ENCODE measurements at places on chromosomes 6 and 20.

GRCh38 chr6:1672379-1672778, 62.7 kb downstream of the FOXC1 start:
- no peak for DNase-seq

DNA sequence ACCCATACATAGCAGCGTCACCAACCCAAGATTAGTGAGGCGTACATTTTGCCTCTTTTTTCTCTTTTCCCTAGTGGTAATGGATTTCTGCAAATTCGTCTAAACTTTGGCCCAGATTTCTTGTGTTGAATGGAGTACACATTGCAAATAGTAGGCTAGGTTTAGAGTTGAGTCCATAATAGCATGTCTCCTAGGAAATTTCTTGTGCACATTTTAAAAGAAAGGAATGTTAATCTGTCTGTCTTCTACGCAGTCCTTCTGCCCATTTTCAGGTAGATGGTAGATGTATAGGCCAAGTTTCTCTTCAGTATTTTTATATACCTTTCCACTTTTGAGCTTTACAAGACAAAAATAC, 15.7 kb downstream of the TAB2 start:
- DNase-seq: no peak

DNA sequence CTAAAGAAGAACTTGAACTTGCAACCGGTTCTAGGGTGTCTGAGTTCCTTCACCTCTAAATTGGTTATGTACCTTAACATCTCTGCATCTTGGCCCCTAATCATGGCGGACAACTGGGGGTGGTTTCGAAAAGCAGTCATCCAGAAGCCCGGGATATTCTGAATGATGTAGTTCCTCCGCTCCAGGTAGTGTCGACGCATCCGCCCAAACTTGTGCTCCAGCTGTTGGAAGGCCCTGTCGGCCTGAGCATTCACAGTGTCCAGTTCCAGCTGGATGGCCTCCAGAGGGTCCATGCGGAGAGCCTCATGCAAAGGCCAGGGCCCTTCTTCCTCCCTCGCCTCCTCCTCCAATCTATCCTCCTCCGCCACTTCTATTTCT, 887 bp downstream of the TSPYL1 start:
- no peak for DNase-seq

- no peak for DNase-seq
Observed at GRCh38 chr6:157400676-157401075, 19.7 kb downstream of the ZDHHC14 start.

DNA sequence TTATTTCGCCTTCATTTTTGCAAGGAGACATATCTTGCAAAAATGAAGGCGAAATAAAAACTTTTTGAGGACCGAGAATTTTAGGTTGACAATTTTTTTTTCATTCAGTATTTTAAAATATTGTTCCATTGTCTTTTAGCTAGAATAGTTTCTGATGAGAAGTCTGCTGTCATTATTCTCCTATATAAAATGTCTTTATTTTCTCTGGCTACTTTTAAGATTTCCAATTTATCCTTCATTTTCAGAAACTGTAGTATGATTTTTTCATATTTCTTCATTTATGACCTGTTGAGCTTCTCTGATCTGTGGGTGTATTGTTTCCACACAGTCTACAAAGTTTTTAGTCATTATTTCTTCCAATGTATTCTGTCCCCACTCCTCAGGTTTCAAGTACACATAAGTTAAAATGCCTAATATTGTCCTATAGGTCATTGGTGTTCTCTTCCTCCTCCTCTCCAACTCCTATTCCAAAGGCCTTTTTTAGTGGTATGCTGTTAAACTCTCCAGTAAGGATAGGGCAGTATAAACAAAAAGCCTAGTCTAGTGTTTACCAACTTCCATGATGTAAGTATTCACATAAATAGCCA, 15.7 kb downstream of the AHI1 start:
- no peak for DNase-seq

GRCh38 chr6:26032340-26033084, 54.7 kb upstream of the HFE start:
- DNase-seq: no peak

DNA sequence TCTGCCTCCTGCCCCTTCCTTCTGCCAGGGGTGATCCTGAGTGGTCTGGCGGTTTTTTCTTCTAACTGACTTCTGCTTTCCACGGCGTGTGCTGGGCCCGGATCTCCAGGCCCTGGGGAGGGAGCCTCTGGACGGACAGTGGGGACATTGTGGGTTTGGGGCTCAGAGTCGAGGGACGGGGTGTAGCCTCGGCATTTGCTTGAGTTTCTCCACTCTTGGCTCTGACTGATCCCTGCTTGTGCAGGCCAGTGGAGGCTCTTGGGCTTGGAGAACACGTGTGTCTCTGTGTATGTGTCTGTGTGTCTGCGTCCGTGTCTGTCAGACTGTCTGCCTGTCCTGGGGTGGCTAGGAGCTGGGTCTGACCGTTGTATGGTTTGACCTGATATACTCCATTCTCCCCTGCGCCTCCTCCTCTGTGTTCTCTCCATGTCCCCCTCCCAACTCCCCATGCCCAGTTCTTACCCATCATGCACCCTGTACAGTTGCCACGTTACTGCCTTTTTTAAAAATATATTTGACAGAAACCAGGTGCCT, 10.2 kb downstream of the SLC29A1 start:
- DNase-seq: no peak

DNA sequence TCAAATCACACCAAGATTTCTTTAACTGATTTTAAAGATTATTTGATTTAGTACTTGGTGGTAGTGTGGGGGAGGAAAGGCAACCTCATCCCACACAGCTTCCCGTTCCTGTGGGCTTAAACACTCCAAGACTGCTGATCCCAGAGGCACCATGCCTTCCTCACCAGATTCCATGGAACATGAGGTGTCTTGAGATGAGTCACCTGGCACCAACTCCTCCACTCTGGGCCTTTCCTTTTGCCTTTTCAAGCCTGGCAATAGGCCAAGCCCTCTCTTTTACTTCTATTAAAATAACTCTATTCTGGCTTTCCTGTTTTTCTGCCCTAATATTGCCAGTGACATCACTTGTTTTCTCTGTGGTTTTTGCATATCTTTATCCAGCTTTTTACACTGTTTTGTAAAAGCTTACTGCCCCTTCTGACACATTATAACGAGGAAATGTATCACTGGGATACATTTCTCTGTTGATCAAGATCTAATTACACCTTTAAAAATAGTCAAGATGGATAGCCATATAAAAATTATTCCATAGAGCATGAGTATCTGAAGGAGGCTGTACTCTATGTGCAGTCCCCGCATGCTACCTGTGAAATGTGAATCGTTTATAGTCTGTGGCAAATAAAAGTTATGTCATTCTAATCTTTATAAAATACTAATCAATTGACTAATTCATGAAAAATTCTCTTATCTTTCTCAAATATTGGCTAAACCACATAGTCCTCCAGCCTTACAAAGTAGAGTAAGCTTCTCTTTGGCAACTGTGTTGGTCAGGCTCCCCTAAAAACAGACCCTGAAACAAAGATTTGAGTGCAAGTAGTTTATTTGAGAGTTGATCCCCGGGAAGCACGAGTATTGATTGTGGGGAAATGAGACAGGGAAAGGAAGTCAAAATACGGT, 257.8 kb upstream of the KCNQ5 start:
- DNase-seq: no peak

- no peak for DNase-seq
Observed at GRCh38 chr6:45378334-45378926, 696 bp upstream of the SUPT3H start.

- no peak for DNase-seq
Observed at GRCh38 chr6:37142050-37142614, 27.8 kb upstream of the PIM1 start.

DNA sequence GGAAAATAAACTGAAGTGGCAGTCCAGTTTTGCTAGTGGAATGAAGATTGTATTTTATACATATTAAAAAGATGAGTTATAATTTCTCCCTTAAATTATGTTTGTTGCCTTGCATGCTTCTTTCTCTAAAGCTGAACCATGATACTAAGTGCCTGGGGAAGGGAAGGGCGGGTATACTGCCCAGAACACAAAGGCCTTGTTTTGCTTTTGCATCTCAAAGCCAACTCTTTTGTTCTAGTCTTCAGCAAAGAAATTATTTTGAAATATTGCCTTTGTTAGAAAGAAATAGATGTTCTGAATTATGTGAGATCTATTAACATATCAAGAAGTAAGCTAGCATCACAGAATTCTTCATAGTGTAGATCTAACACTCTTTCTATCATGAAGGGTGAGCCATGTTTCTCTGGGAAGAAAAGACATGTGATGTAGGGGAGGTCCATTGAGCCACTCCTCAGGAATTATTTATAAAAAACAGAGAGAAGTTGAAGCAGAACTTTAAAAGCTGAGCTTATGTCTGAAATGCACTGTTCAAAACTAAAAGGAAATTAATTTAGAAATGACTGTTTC, 108.4 kb downstream of the RIMS1 start:
- no peak for DNase-seq

DNA sequence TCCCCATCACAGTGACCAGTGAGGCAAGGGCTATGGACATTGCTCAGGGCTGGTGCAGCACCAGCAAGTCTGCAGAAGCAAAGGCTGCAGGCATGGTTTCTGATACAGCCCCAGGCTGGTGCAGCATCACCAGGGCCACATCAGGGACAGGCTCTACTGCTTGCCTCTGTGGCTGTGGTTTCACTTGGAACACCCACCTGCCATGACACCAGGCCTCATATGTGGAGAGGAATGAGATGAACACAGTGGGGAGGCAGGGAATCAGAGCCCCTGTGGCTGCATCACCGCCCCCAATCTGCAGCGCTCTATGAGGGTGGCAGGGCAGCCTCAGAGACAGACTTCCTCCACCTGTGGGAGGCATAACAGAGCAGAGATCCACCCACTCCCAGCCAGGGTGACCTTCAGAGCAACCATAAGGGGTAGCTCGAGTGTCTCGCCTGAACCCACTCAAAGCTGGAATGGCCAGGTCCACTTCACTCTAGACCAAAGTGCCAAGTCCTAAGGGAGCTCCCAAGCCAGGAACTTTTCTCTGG, 7.9 kb downstream of the RING1 start:
- DNase-seq: no peak

GRCh38 chr6:111711984-111712752, 106.5 kb upstream of the TRAF3IP2 start:
- DNase-seq: no peak

- DNase-seq: no peak
Observed at GRCh38 chr20:32979201-32979998, 24.8 kb downstream of the SUN5 start.

GRCh38 chr6:39170389-39170788, 55.4 kb upstream of the SAYSD1 start:
- DNase-seq: no peak

- DNase-seq: no peak
Observed at GRCh38 chr6:41966961-41967311, 25.3 kb upstream of the CCND3 start.

- DNase-seq: no peak
Observed at GRCh38 chr20:59816146-59816738, 117.2 kb downstream of the SYCP2 start.

DNA sequence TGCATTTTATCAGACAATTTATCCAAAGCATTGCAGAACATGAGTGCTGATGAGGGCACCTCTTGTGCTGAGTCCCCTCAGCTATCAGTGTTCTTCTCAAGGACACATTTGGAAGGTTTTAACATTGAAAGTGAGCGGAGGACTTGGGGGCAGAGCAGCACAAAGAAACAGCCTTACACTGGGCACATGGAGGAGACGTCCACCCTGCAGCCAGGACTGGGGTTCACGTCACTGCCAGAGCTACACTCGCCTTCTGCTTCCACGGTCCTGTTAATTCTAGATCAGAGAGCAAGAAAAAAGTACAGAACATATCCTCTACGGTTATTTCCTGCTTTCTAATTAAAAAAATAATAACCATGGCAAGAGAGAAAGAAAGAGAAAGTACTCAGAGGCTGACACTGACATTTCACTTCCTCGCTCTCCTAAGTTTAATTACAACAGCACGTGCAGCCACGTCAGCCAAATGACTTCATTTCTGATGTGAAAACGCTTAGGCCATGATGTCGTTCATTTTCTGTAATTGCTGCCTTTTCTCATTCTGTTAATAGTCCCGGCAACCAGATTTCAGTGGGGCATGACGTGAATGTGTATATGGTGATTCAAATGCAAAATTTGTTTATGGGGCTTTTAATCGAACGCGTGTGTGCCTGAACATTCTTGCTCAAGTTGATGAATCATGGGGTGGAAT, 5.1 kb downstream of the PRND start:
- no peak for DNase-seq

- no peak for DNase-seq
Observed at GRCh38 chr6:15184441-15184861, 61.4 kb upstream of the JARID2 start.

- DNase-seq: no peak
Observed at GRCh38 chr20:24633521-24633920, 164.1 kb downstream of the SYNDIG1 start.

DNA sequence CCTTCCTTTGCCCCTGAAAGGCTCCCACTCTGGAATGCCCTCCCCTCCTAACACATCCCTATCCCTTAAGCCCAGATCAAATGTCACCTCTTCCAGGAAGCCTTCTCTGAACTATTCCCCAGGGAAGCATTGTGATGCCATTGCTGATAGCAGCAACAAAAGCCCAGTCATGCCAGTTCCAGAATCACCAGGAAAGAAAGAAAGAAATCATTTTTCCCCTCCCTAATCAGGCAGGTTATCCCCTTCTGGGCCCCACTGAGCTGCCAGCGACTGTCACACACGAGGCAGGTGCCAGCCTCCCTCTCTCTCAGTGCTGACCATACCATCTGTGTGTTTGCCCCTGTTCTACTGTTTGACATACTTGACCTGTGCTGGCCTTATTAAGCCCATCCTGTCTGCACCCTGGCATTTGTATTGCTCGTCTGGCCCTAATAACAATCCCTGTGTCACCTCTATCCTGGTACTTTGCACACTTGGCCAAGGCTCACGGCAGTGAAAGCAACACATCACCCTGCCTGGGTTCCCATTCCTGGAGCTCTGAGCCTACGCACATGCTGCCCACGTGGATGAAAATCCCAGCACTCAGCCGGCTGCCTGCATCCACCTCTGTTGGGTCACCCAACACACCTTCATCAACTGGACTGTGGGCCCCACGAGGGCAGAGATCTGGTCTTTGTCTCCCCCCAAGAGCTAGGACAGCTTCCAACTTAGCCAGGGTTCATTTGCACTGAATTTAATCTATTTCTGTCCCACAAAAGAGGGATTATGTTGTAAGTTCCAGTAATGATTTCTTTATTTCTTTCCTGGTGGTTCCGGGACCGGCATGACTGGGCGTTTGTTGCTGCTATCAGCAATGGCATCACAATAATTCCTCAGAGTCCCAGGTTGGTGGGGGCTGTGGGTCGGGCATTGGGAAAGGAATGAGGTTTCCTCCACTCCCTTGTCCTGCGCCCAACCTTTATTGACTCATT, 5.3 kb upstream of the BPIFB1 start:
- DNase-seq: no peak

Measured in activated CD8-positive, alpha-beta memory T cell treated with anti-CD3 and anti-CD28 coated beads for 1 hour (primary cell).